ENCODE measurements at places on chromosomes 1 and 21.
A peak's percentile ranks its signal among the peaks of the same experiment; 100 is the strongest.

DNA sequence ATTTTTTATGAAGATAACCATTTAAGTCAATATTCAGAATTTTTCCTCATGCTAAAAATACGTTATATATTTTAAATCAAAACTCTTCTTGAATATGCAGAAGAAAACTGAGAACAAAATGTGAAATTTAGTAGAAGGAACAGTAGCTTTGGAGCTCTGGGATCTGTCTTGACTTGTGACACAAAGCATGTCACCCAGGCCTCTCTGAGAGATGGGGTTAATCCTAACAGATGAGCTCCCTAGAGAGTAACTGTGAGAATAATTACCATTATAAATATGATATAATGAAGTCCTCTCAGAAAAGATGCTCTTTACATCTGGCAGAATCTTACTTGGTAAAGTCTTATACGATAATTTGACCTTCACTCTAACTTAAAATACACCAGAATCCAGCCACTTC is 272.0 kb downstream of the PTPRC start:
- no peak overlapping the region for H3K4me3 ChIP-seq
- no peaks in the 10 kb centered on the region for H3K36me3 ChIP-seq
- H3K27me3 ChIP-seq = no peaks in the 10 kb centered on the region
- no peak overlapping the region for H3K27ac ChIP-seq
- no peaks in the 10 kb centered on the region for H3K4me1 ChIP-seq

DNA sequence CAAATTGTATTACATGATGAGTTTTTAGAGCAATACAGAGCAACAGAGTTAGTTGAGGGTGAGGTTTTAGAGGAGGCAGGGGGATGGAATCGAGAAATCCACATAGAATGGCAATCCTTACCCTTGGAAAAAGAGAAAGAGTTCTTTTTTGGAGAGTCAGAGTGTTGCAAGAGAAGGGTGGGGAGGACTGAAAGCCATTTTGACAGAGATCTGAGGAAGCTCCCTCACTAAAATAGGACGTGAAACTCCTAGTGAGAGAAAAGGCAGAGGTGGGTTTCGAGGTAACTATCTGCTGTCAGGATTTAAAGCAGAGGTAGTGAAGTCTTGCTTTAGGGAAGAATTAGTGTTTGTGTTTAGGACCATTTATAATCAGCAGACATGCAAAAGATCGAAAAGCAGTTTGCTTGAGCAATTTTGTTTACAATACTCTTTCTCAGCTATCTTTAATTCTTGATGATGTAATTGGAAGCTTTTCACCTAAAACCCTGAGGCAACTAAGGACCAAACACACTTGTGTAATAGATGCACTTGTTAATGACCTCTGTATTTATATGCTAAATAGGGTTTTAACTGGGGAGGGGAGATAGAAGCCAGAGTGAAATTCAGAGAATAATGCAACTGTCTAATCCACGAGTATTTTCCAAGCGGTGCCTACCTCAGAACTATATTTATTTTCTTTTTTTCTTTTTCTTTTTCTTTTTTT is 20.0 kb downstream of the ADAMTS5 start:
- DNase-seq = no peak
- H3K27ac ChIP-seq = peak overlapping the region; percentile 9
- no peaks in the 10 kb centered on the region for H3K36me3 ChIP-seq
- H3K4me3 ChIP-seq = no peak overlapping the region
- H3K27me3 ChIP-seq = no peaks in the 10 kb centered on the region

- no peaks in the 10 kb centered on the region for H3K4me1 ChIP-seq
- no peak for DNase-seq
- H3K27ac ChIP-seq = no peak overlapping the region
- no peaks in the 10 kb centered on the region for H3K27me3 ChIP-seq
Observed at GRCh38 chr1:209758400-209758799, 2.5 kb downstream of the TRAF3IP3 start.

GRCh38 chr1:181317261-181317930 is 165.9 kb upstream of the CACNA1E start:
- no peaks in the 10 kb centered on the region for H3K36me3 ChIP-seq
- H3K27ac ChIP-seq = no peak overlapping the region
- H3K4me1 ChIP-seq = no peaks in the 10 kb centered on the region
- no peaks in the 10 kb centered on the region for H3K27me3 ChIP-seq
- H3K4me3 ChIP-seq = no peak overlapping the region

- no peaks in the 10 kb centered on the region for H3K27me3 ChIP-seq
- DNase-seq = no peak
- no peak overlapping the region for H3K4me3 ChIP-seq
- peaks cover under 1% of the 10 kb centered on the region for H3K4me1 ChIP-seq
Observed at GRCh38 chr1:22915816-22916470, 56.7 kb downstream of the LACTBL1 start.

DNA sequence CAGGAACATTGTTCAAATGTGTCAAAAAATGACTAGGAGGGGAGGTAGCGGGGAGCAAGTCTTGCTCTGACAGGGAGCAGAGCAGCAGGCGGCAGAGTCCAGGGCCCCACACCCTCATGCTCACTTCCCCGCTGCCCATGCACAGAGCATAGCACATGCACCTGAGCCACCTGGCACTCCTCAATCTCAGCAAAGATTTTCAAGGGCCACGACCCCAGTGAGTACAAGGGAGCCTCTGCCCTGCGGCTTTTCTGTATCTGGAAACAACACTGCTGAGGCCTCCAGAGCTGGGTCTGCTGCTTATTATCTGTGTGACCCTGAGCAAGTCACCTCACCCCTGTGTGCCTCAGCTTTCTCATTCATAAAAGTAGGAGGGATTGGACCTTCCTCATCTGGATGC is 1.1 kb upstream of the GJB3 start:
- H3K27ac ChIP-seq = no peak overlapping the region
- H3K4me1 ChIP-seq = peaks cover 4% of the 10 kb centered on the region
- no peak overlapping the region for H3K4me3 ChIP-seq
- H3K36me3 ChIP-seq = no peaks in the 10 kb centered on the region

GRCh38 chr1:232074265-232074664 is 447.7 kb downstream of the DISC1 start:
- no peak overlapping the region for H3K4me3 ChIP-seq
- DNase-seq = no peak
- no peak overlapping the region for H3K27ac ChIP-seq
- no peaks in the 10 kb centered on the region for H3K4me1 ChIP-seq
- no peaks in the 10 kb centered on the region for H3K36me3 ChIP-seq

- no peak for DNase-seq
- H3K4me3 ChIP-seq = no peak overlapping the region
- H3K36me3 ChIP-seq = no peaks in the 10 kb centered on the region
- H3K27ac ChIP-seq = no peak overlapping the region
- no peaks in the 10 kb centered on the region for H3K4me1 ChIP-seq
- H3K27me3 ChIP-seq = no peaks in the 10 kb centered on the region
Observed at GRCh38 chr21:43262427-43262826, 93.6 kb downstream of the CRYAA start.

- H3K4me3 ChIP-seq = no peak overlapping the region
- H3K4me1 ChIP-seq = no peaks in the 10 kb centered on the region
- no peaks in the 10 kb centered on the region for H3K27me3 ChIP-seq
Observed at GRCh38 chr21:25080661-25081060, 526.6 kb downstream of the MRPL39 start.

DNA sequence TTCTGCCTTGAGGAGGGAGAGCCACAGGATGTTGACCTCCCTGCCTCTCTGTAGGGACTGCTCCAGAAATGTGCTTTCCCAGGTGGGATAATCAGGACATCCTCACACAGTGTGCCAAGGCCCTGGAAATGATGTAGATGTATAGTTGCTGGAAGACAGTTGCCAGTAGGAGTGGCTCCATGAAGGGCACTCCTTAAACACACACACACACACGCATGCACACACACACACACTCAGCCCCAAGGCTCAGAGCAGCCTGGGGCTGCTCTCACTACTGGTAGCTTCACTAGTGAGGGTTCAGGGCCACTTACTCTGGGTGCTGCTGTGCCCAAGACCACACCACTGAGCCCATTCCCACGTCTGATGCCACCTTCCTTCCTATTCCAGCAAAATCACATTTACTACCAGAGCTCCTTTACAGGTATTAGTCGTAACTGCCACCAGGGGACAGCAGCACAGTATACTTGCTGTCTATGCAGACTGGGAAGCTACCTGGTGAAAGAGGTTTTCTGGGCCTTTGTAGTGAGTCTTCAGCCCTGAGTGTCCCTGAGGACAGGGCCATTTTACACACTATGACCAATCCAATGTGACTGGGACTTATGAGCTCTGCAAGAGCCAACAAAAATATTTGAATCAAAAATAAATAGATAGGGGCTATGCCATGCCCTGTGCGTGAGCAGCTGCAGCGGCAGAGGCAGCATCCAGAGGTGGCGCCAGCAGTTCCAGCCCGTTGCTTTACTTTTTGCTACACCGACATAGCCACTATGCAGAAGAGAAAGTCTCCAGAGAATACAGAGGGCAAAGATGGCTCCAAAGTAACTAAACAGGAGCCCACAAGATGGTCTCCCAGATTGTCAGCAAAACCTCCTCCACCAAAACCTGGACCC is 15.0 kb downstream of the CRNN start:
- no peaks in the 10 kb centered on the region for H3K4me1 ChIP-seq
- no peak overlapping the region for H3K4me3 ChIP-seq
- no peak overlapping the region for H3K27ac ChIP-seq
- no peaks in the 10 kb centered on the region for H3K36me3 ChIP-seq

DNA sequence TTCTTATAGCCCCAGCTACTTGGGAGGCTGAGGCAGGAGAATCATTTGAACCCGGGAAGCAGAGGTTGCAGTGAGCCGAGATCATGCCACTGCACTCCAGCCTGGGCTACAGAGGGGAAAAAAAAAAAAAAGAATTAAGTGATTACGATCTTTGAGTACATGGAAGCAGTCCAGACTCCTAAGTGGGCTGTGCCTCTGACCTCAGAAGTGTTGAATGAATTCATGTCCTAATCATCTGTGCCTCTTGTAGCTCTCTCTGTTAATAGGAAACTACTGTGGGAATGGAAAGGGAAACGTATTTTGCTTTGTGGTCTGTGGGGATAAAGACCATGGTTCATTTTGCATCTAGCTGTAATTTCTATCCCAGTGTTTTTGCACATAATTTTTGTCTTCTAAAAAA is 8.4 kb upstream of the IVNS1ABP start:
- no peak overlapping the region for H3K4me3 ChIP-seq
- H3K4me1 ChIP-seq = no peaks in the 10 kb centered on the region
- H3K27ac ChIP-seq = no peak overlapping the region
- no peaks in the 10 kb centered on the region for H3K36me3 ChIP-seq

- H3K4me1 ChIP-seq = peaks cover 20% of the 10 kb centered on the region
- H3K36me3 ChIP-seq = no peaks in the 10 kb centered on the region
- no peaks in the 10 kb centered on the region for H3K27me3 ChIP-seq
- no peak overlapping the region for H3K4me3 ChIP-seq
- no peak for DNase-seq
Observed at GRCh38 chr1:56551691-56552090, 27.7 kb downstream of the PLPP3 start.

- DNase-seq = no peak
- H3K4me1 ChIP-seq = no peaks in the 10 kb centered on the region
- no peak overlapping the region for H3K27ac ChIP-seq
- H3K4me3 ChIP-seq = no peak overlapping the region
Observed at GRCh38 chr1:231170875-231171274, 9.0 kb downstream of the TRIM67 start.

- no peak overlapping the region for H3K4me3 ChIP-seq
- no peaks in the 10 kb centered on the region for H3K4me1 ChIP-seq
Observed at GRCh38 chr1:5713101-5714010, 278.9 kb downstream of the NPHP4 start.

GRCh38 chr1:171807556-171807955 is 26.1 kb downstream of the METTL13 start:
- no peaks in the 10 kb centered on the region for H3K27me3 ChIP-seq
- no peaks in the 10 kb centered on the region for H3K36me3 ChIP-seq
- no peak overlapping the region for H3K27ac ChIP-seq
- no peak for DNase-seq
- no peaks in the 10 kb centered on the region for H3K4me1 ChIP-seq
- H3K4me3 ChIP-seq = no peak overlapping the region

DNA sequence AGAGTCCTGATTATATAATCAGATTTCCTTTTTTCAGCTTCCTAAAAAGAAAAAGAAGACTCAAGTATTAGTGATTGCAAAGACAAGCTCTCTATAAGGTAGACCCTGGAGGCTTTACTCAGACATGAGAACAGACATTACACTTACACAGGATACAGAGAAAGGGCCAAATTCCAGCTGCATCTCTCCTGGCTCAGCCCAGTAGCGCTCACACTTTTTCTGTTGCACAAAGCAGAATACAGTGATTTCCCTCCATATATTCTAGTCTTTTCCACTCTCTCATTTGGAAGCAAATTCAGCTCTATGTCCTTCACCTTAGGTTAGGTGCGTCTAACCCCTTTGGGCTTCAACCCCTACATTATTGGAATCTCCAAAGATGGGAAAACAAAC is 15.1 kb downstream of the PTPN22 start:
- no peaks in the 10 kb centered on the region for H3K27me3 ChIP-seq
- H3K4me3 ChIP-seq = no peak overlapping the region
- DNase-seq = no peak
- no peak overlapping the region for H3K27ac ChIP-seq
- H3K4me1 ChIP-seq = no peaks in the 10 kb centered on the region
- H3K36me3 ChIP-seq = no peaks in the 10 kb centered on the region

- H3K36me3 ChIP-seq = no peaks in the 10 kb centered on the region
- H3K27ac ChIP-seq = no peak overlapping the region
- no peaks in the 10 kb centered on the region for H3K4me1 ChIP-seq
- no peaks in the 10 kb centered on the region for H3K27me3 ChIP-seq
Observed at GRCh38 chr1:172778456-172779455, 119.9 kb downstream of the FASLG start.

- DNase-seq = no peak
- peaks cover 6% of the 10 kb centered on the region for H3K4me1 ChIP-seq
- no peak overlapping the region for H3K27ac ChIP-seq
- H3K36me3 ChIP-seq = no peaks in the 10 kb centered on the region
Observed at GRCh38 chr1:179042700-179043099, 17.0 kb downstream of the FAM20B start.

DNA sequence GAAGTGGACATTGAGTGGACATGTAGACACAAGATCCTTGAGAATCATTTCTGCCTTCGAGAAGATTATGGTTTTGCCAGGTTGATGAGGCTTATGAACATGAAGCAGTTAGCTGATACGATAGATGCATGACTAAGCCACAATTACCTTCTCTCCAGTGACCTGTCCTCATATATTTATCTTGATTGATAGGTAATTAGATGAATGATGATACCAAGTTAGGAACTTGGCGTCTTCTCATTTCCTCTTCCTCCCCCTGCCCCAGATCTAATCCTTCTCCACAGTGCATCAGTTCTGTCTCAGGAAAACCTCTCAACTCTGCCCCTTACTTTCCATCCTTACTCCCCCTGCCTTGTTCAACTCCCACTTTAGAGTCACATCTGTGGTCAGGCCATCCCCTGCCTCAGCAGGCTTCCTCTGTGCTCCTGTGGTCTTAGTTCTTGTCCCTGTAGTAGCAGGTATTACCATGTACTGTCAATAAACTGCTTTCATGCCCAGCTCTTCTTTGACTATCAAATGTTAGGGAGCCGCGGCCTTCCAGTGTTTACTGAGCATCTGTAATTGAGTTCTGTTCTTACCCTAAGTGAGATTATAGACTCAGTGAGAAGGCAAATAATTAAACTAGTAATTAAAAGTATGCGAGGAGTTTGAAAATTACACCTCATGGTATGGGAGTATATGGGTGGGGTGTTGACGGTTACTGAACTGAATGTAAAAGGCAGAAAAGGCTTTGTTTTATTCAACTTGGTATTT is 5.1 kb downstream of the ST6GALNAC3 start:
- H3K27me3 ChIP-seq = no peaks in the 10 kb centered on the region
- H3K4me1 ChIP-seq = peaks cover 3% of the 10 kb centered on the region
- DNase-seq = no peak
- no peaks in the 10 kb centered on the region for H3K36me3 ChIP-seq
- no peak overlapping the region for H3K27ac ChIP-seq
